ENCODE measurements at places on chromosomes 12 and 14. TPM values are rescaled to one million over a fixed set of nuclear protein-coding genes. Genes with fewer than 3 reads are reported as not detected.

SERPINA9 gene
- total RNA-seq, result not detected

CLEC9A gene
- not detected for total RNA-seq

GOLGA3 gene
- 81.4 TPM for total RNA-seq

CCNB1IP1 gene
- 29.6 TPM for total RNA-seq

CACNA1C gene
- total RNA-seq, result 10.1 TPM

EPYC gene
- total RNA-seq, result not detected

DDX23 gene
- 79.8 TPM for total RNA-seq

CACNA2D4 gene
- total RNA-seq, result 5.1 TPM

TESPA1 gene
- total RNA-seq, result 0.55 TPM

KCNC2 gene
- not detected for total RNA-seq
